Activated CD4-positive, alpha-beta memory T cell treated with anti-CD3 and anti-CD28 coated beads, Interleukin-2, amount 10 ng/mL, durations not matched to agents 7 days and 5 days (primary cell): ENCODE measurements at places on chromosomes 3 and 15.
A peak's percentile ranks its signal among the peaks of the same experiment; 100 is the strongest.

DNA sequence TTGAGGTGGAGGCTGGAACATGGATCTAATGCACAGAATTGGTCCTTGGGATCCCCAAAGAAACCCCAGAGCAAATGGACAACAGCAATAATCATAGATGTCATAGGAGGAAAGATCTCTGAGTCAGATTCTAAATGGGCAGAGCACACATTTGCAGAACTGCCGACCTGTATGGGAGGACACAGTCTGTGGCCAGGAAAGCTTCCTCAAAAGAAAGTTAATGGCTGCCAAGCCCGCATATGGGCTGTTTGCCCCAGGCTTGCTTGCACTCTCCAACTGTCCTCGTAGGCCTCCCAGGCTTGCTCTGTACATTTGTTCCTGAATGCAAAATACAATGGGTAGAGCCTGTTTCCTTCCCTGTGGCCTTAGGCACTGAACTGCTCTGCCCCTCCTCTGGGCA, 102.0 kb upstream of the PLXNA1 start:
- no peak for DNase-seq

DNA sequence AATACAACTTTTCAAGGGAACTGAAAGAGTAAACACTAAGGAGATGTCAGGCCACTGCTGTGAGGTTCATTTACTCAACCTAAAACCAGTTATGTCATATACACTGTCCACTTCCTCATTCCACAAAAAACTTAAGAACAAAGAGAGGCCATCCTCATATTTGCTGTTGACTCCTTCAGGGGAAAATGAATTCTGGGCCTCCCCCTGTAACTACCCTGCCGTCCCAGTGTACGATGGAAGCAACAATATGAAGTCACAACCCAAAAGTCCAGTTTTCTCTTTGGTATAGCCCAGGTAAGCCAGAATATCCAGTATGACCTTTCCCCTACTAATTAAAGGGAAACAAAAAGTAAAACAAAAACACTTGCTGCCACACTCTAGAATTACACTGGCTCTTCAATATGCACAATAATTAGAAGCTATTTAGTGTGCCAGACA, 16.2 kb downstream of the CEP152 start:
- no peak for DNase-seq

GRCh38 chr3:135231737-135232136, 436.7 kb downstream of the EPHB1 start:
- DNase-seq, result no peak

DNA sequence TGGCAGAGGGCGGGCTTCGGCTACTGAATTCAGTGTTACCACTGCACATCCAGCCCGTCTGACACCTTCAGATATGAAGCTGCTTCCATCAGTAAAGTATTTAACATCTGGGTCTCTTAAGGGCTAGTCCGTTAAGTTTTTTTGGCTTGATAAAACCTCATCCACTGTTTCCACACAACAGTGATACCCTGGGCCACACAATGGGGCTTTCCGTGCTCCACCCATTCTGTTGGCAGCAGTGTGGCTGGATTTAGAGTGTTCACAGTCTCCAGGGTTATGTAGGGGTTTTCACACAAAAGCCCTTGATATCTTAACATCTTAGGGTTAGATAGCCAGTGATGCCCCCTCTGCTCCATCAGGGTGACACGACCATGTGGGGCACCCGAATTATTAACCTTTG, 165.0 kb downstream of the STXBP5L start:
- DNase-seq, result no peak

DNA sequence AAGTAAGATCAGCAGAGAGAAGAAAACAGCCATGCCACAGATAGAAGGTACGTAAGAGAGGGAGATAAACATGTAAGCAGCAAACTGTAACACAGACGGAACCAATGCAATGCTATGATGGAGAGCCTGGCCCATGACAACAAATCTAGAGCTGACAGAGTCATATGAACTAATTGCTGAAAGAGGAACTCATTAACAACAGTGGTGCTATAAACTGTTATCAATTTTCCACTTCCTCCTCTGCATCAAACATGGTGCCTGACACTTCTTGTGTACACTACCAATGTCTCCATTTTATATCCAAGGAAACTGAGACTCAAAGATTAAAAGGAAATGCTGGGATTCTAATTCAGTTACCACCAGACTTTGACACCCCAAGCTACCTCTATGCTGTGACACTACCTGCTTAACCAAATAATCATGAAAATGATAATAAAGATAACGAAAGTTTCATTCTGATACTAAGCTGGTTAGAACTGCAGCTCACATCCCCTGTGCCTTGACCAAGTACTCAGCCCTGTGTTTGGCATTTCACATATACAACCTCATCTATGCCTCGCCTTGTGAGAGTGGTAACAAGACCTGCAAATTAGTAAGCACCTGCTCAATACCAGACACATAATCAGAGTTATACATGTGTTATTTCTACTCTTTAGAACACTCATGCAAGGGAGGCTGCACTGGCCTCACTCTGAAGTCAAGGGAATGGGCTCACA, 79.3 kb downstream of the ANO10 start:
- no peak for DNase-seq

GRCh38 chr3:48215876-48216275, 7.4 kb upstream of the CAMP start:
- DNase-seq, result no peak

DNA sequence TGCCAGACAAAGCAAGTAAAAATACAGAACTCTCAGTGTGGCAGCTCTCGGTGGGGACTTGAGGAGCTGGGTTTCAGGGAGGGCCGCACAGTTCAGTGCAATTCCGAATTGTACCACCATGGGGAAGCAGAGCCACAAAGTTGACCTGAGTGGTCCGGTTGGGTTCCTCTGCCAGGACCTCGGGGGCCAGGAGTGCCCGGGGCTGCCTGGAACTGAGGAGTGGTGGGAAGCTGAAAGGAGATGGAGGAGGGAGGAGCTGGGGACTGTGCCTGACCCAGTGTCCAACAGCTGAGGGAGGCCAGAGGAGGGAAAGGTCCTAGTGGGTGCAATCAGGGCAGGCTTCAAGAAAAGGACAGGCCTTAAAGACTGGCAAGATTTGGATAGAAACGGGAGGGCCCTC, 32.2 kb upstream of the TRH start:
- peak; percentile 36 for DNase-seq

DNA sequence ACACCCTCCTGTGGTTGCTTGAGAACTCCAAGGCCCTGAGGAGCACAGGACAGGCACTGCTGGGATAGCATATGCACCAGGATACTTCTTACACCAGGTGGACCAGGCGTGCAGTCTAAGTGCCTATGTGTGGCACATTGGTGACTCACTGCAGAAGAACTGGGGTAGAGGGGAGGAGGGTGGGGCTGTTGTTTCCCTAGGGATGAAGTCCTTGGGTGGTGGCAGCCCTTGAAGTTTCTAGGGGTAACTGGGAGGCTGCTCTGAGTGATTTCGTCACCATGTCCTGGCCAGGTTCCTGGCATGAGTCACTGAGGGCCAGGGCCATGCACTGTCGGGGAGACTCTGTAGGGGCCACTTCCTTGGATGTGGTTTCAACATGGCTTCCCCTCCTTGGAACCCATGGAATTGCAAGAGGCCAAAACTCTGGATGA, 15.9 kb downstream of the MYZAP start:
- DNase-seq, result no peak

DNA sequence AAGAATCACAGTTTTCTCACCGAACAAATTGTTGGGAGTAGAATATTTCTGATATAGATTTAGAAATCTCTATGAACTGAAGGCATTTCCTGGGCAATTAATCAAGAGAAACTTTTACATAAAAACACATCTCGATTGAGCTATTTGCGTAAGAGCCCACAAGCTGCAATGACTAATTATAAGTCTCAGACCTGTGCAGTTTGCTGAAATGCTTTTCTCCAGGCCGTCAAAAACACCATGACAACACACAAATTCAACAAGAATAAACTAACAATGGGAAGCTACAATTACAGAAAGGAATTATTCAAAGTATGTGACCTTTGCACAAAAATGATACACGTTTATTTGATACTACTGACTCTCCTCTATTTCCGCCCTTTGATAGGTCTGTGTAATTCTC, 481.2 kb upstream of the WNT5A start:
- DNase-seq, result no peak

GRCh38 chr15:36996538-36997181, 103.7 kb downstream of the MEIS2 start:
- no peak for DNase-seq

DNA sequence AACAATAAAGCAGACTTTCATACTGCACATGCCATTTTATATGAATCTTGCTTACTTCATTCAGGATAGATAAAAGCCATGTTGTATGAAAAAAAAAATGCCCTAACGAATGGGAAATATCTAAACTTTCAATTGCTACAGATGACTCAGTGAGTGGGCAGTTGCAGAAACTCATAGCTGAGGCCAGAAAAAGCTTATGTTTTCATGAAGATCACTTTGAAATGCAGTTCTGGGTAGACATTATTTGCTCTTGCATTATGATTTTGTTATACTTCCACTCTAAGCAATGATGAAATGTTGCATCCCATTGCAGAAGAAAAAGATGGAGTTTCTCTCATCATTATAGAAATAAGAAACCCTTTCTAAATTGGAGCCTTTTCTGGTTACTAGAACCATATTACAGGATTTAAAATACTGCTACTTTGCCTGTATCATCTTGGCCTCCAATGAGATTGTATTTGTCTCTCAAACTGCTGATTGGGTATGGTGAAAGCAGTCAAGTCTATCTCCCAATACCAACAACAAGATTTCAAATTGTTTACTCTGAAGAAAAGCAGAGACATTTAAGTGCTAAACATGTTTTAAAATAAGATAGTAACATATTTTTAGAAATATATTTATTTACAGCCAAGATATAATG, 17.0 kb downstream of the PEAK1 start:
- no peak for DNase-seq

- no peak for DNase-seq
Observed at GRCh38 chr3:153426344-153426743, 264.3 kb downstream of the RAP2B start.

DNA sequence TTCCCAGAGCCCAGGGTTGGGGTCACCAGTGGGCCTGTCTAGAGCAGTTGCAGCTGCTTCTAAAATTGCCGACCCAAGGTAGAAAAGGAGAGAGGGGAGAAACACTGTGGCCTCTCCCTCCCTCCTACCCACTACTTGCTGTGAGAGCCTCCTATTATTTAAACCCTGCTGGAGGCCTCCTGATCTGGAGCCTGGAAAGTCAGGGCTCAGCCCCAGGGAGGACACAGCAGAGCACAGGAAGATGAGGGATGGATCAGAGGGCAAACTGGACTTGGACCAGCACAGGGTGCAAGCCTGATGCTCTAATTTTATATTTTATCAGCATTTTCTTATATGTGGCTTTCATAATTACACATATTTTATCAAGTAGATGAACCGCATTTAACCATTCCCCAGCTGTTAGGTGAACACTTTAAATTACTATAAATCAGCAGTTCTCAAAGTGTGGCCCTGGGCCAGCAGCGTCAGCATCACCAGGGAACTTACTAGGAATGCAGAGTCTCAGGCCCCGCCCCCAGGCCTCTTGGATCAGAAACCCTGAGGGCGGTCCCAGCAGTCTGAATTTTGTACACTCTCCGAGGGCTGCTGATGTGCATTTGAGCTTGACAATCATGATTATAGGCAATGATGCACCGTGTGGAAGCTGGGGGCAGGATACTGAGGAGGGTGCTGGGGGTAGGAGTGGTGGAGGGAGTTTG, 26.7 kb downstream of the SMAD3 start:
- DNase-seq, result no peak

- DNase-seq, result no peak
Observed at GRCh38 chr3:5226783-5227182, 39.3 kb downstream of the EDEM1 start.

- DNase-seq, result no peak
Observed at GRCh38 chr3:114035896-114036295, 20.4 kb downstream of the CCDC191 start.
